ENCODE measurements at places on chromosomes 13 and 19.

DNA sequence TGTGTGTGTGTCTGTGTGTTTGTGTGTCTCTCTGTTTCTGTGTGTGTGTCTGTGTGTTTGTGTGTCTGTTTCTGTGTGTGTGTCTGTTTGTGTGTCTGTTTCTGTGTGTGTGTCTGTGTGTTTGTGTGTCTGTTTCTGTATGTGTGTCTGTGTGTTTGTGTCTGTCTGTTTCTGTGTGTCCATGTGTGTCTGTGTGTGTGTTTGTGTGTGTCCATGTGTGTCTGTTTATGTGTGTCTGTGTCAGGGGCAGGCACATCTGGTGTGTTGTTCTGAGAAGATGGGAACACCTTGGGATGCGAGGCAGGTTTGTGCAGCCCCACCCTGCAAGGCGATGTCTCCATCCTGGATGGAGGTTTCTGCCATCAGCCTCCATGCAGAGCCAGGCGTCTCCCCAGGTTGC, 275.8 kb upstream of the SOX1 start:
- DNase-seq: no peak

DNA sequence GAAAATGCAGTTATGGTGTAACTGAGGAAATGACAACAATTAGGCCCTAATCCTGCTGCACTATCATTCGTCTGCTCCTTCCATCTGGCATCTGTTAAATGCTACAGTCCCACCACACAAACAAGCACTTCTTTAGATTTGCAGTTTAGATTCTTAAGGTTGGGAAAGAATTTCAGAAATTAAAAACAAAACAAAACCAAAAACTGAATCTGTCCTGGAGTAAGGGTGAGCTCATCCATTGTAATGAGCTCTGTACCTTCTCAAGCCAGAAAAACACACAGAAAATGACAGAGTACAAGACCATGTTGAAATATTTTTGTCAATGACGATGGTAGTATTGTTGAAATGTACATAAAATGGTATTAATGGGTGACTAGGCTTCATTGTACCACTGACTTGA, 28.3 kb downstream of the SMAD9 start:
- no peak for DNase-seq

GRCh38 chr13:99991013-99991827, 9.6 kb downstream of the ZIC2 start:
- DNase-seq: no peak

DNA sequence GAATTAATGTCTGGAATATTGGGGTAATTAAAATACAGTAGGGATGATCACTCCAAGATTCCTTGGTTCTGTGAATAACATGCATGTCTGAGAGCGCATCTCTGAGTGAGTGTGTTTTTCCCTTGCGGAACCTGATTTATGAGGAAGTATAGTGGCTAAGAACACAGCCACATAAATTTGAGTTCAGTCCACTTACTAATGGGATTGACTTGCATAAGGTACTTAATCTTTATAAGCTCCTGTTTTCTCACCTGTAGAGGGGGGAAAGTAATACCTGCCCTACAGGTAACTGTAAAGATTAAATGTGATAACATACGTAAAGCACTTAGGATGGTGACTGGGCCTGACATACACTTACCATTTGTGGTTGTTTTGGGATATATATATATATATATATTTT, 60.8 kb downstream of the KLF5 start:
- DNase-seq: no peak

DNA sequence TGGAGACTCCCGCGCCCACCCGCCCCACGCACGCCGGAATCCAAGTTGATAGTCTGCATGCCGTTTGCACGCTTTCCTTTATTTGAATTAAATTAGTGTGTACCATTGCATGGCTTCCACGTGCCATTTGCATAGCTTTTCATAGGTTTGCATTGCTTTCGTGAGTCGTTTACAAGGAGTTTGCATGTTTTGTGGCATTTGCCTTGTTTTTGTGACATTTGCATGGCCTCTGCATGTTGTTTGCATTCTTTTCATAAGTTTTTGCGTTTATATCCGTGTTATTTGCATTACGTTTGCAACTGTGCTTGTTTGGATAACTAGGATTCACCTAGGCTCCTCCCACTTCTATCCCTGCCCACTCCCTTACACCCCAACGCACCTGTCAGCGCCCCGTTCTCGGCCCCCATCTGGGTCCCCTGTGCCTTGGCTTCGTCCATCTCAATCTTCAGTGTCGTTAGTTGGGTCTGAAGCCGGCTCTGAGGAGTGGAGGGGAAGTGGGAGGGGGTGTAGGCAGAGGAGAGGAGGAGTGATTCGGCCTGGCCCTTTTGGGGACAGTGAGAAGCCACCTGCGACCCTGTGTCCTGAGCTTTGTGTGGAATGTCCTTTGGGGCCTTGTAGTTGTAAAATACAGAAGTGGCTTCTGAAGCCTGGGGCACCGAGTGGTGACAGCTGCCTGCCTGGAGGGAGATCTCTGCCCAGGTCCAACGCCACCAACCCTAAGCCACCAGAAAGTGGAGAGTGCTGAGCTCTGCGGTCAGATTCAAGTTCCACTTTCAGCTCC, 2.4 kb downstream of the CCDC194 start:
- no peak for DNase-seq

GRCh38 chr13:77430377-77430951, 103.6 kb upstream of the MYCBP2 start:
- DNase-seq: no peak

- DNase-seq: peak; percentile 71
Observed at GRCh38 chr13:98839856-98840769, 87.6 kb upstream of the SLC15A1 start.

DNA sequence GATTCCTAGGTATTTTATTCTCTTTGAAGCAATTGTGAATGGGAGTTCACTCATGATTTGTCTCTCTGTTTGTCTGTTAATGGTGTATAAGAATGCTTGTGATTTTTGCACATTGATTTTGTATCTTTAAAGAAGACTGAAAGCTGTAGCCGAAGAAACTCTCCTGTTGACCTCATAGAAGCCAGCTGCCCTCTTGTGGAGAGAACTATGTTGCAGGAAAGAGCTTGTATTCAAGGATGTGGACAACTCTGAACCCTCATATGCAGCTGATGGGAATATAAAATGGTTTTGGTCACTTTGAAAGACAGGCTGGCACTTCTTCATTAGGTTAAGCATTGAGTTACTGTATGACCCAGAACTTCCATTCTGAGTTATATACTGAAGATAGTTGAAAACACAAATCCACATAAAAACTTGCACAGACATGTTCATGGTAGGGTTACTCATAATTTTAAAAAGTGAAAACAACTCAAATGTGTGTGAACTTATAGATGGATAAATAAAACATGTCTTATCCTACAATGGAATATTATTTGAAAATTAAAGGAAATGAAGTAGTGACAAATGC, 65.8 kb upstream of the SLITRK6 start:
- DNase-seq: no peak

DNA sequence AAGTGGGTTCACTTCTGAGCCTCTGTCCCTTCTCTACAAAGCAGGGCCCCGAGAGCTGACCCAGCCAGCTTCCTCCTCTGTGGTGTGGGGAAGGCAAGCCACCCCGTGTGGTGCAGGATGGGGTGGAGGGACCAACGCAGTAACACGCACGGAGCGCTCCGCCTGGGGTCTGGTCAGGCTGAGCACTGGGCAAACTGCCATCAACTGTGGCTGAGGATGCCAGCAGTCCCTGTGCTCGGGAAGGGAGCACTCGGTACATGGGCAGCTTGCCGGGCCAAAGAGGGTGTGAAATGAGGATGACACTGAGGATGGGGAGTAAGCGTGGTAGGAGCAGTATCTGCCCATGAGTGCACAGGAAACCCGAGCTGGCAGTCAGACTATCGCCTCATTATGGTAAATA, 7.6 kb upstream of the GMIP start:
- DNase-seq: no peak

GRCh38 chr13:79530270-79530669, 49.3 kb downstream of the NDFIP2 start:
- no peak for DNase-seq

All from body of pancreas (tissue), 4 donors.